Endothelial cell of umbilical vein (primary cell): ENCODE measurements at places on chromosomes 2 and 18. TPM values are rescaled to one million over a fixed set of nuclear protein-coding genes. Genes with fewer than 3 reads are reported as not detected.

Gene IER3IP1
- polyA plus RNA-seq: 7.6 and 9.6 TPM in 2 replicates

Gene CDH2
- polyA plus RNA-seq: 34.6 and 37.6 TPM in 2 replicates

Gene MATN3
- 1.4 and 1.8 TPM in 2 replicates for polyA plus RNA-seq

Gene STPG4
- polyA plus RNA-seq: not detected in 2 replicates

DNA sequence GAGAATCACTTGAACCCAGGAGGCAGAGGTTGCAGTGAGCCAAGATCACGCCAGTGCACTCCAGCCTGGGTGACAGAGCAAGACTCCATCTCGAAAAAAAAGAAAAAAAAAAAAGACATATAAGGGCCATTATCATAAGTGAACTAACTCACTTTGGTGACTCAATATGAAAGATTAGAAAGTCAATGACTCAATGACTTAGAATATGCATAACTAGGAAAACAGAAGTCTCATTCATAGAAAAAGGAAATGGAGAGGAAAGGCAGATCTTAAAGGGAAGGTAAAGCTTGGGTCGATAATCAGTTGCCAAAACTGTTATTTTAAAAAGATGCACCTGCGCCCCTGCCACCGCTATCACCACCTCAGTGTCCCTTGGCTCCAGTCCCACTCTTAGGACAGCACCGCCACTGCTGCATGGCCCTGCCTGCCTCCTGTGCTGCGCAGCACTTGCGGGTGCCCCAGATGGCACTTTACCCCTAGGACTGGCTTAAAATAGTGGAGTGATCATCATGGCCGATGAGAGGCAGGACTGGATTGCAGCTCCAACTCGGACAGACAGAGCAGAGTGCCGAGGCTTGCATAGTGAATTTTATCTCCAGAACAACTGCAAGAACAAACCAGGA is 54.7 kb downstream of the INO80D start:
- no peak for DNase-seq

DNA sequence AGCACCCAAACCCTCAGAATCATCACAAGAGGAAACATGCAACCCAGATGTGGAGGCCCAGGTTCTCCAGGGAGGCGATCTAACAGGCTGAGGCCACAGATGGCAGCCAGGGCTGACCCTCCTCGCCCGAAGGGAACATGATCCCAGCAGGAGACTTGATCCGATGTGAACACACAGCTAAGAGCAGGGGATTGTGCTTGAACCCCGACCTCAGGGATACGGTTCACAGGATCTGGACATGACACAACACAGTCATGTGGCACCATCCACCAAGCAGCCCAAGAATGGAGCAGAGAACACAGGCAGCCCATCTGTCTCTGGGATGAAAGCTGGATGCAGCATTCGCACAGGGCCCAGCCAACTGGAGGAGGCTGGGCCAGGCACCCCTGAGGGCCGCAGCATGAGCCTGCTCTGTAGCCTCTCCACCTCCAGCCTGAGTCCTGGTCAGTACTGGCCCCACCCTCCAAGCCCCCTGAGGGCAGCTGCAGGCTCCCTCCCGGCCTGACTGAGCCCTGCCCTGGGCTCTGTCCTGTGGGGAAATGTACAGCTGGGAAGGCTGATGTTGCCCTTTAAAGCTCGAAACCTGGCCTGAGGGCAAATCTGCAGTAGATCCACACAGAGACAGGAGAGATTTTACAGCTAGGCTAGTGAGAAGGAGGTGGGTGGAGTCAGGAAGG is 39.0 kb downstream of the AQP12A start:
- no peak for DNase-seq

DNA sequence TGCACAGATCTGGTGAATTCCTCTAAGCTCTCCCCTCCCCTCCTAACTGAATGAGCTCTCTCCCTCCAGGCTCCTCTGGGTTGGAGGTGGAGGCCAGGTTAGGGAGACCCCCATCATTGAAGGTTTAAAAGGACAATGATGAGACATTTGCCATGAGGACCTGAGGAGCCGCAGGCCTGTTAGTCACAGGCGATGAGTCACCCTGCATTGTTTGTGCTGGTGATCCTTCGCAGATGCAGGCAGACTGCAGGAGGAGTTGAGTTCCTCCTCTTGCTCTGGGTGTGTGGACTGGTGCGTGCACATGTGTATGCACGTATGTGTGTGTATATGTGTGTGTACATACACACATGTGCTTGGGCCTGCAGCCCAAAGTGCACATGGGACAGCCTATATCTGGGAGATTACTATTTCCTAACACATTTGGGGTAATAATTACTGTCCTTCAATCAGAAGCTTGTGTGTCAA is 42.0 kb downstream of the MCFD2 start:
- DNase-seq: peak; percentile 94

DNA sequence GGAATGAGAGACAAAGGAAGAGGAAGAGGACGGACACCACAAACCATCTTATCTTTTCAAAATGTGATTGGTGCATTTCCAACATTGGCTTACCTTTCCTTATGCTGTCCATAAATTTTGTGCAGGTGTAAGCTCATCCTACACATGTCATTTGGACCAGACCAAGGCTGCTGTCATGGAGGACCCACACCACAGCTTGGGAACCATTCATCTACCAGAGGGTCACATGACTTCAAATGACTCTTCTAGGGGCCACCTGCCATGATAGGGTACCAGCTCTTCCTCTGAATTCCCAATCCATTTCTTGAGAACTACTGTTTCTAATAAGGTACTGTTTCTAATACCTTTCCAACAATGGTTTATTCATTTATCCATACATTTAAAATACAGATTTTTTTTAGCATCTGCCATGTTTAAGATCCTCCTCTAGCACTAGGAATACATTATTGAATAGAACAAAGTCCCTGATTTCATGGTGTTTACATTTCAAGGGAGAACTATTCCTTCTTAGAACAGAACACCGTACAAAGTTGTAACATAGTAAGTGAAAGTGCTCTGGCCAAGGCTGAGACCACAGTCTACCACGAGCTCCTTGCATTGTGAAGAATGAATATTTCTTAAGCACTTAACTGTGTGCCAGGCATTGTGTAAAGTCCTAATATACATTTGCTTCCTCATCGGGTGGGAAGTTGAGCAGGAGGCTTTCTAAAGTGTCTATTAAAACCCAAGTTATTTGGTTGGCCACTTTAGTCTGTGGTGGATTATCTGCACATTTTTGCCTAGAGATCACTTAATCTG is 246.1 kb upstream of the FN1 start:
- DNase-seq: no peak

GRCh38 chr2:3177891-3178577 is 199.6 kb downstream of the EIPR1 start:
- DNase-seq: no peak

DNA sequence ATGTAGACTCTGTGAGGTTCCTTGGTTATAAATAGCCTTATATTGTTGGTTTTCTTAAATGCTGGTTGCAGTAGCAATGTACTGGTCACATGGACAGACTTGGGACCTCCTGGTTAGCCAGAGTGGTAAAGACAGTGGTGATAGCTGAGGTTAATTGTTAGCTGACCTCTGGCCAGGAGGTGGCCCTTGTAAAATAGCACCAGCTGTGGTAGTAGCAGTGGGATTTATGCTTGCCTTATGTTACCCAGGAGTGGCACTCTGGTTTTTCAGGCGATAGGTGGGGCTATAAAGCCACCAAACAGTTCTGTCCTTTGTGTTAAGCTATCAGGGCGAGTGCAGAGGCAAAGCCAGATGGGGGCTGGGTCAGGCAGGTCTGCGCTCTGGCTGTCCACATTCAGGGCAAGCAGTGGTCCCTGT is 94.8 kb upstream of the SRD5A2 start:
- no peak for DNase-seq

- no peak for DNase-seq
Observed at GRCh38 chr2:155382776-155383175, 684.3 kb downstream of the KCNJ3 start.

DNA sequence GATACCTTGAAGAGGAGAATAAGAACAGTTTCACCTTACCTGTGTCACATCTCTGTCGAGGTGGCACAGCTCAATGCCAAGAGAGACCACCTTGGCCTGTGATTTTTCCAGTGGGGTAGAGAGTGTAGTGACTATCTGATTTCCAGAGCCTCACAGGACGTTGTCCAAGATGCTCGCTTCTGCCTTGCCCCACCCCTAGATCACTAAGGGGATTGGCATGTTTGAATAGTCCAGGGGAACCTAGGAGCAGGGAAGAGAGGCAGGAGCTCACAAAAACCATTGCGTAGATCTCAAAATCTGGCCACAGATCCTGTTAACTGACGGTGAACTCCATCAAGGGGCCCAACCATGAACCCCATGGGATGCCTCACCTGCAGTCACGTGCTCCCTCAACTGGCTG is 24.2 kb downstream of the TMEM178A start:
- DNase-seq: no peak

DNA sequence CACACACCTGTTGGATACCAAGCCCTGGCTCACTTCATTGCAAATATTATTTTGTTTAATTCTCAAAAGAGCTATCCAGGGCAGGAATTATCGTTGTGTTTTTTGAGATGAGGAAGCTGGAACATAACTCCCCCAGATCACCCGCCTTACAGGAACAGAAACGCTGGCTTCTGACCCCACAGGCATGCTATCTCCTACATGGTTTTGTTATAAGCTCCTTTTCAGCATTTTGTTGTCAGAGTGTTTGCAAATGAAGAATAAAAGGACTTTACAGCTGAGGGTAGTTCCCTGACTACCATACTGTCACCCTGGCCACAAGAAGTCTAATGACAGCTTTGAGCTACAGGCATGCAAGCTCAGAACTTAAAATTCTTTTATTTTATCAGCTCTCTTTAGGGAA is 62.0 kb upstream of the MRPS9 start:
- DNase-seq: no peak

- no peak for DNase-seq
Observed at GRCh38 chr2:23624378-23624777, 239.4 kb downstream of the KLHL29 start.

GRCh38 chr2:54787755-54788366 is 64.4 kb downstream of the EML6 start:
- no peak for DNase-seq

GRCh38 chr18:32823226-32823625 is 50.4 kb upstream of the KLHL14 start:
- DNase-seq: no peak

DNA sequence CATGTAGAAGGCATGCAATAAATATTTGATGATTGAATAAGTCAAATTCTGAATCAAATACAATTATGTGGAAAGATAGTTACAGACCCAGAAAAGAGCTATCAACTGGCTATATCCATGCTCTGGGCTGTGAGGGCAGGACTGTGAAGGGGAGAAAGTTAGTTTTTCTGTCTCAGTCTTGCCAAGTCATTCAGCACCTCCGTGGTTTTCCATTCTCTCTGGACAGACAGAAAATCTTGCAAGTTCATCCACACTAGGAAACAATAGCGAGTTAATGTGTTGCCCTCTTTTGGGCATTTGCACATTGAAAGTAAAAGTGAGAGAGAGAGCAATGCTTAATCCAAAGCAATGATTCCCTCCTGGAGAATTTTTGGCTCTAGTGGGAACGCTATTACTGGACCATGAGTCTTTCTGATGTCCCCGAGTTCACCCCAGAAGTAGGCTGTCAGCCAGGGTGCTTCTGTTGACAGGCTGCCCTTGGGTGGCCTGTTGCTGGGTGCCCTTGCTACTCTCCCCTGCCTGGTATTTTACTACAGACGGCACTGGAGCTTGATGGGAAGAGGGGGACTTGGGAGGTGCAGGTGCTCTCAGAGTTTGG is 238.3 kb downstream of the LOXHD1 start:
- no peak for DNase-seq

GRCh38 chr2:25831746-25832449 is 46.4 kb downstream of the ASXL2 start:
- peak; percentile 30 for DNase-seq

GRCh38 chr2:118085173-118086023 is 2.9 kb upstream of the INSIG2 start:
- DNase-seq: no peak

DNA sequence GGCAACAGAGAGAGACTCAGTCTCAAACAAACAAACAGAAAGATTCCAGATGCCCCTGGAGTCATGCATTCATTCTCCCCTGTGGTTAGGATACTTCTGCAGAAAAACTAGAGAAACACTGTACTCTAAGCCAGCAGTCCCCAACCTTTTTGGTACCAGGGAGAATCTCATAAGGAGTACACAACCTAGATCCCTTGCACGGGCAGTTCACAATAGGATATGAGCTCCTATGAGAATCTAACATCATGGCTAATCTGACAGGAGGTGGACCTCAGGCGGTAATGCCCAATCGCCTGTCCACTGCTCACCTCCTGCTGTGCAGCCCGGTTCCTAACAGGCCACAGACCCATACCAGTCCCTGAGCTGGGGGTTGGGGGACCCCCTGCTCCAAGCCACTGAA is 18.3 kb downstream of the PSME4 start:
- DNase-seq: no peak

DNA sequence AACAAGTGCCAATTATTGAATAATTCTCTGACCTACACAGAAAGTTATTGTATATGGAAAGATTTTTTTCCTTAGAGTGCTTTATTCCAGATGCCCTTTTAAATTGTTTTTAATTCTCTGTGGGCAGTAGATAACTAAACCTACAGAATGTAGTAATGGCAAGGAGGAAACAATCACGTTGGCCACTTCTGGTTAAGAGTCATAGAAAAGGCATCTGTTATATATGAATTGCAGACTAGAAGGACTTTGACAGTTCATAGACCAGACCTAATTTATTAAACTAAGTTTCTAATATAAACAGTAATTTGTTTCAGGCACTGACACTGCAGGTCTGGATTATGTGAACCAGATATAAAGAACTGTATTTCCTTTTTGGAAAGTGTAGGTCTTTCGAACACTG is 607.5 kb downstream of the PLCL1 start:
- no peak for DNase-seq

DNA sequence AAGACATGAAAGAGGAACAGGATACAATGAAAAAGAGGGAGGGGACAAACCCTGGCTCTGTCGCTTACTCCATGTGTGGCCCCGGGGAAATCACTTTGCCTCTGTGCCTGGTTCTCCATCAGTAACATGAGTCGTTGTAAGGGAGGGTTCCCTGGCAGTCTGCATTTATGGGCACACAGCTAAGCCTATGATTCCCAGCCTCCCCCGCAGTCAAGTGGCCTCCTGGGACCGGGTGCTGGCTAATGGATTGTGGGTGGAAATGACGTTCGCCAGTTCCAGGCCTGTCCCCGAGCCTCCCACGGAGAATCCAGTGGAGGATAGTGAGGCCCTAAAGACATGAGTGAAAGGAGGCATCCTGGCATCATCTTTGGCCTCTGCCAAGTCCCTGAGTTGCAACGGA is 42.7 kb downstream of the SFXN5 start:
- DNase-seq: no peak

- peak; percentile 22 for DNase-seq
Observed at GRCh38 chr2:240149943-240150784, 9.7 kb upstream of the OTOS start.
